NCI-H2171 (cell line): ENCODE measurements at places on chromosomes 4 and X.

- DNase-seq, result peak; percentile 47
These were observed at the start of gene GABRG1 for GRCh38 chr4:46123913-46124755. Gene GABRG1, minus strand, starts transcription at chr4:46124054. Its CDS starts 141 bp downstream, at chr4:46123913.

DNA sequence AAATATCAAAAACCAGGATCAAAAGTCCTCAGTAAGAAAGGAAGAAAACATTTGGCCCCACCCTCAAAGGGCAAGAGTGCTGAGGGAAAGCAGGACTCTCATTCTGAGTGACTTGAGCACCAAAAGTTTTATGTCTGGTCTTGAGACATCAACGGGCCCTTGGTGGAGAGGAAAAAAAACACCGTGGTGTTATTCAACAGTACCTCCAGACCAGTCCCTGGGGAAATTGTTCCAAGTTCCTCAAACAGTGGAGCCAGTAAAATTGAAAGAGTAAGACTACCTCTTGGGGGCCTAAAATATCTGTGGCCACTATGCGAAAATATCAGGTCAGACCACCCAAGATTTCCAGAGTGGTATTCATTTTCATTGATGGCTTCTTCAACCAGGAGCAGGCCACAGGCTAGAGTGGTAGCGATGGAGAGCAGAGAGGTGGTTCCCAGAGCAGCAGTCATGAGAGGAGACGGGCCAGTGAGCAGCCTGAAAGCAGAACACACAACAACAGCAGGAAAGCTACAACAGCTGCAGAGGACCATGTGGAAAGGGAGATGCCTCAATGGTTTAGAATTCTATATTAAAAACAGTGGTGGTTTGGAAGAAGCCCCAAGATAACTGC, 63.7 kb upstream of the RPL34 start:
- no peak for DNase-seq

DNA sequence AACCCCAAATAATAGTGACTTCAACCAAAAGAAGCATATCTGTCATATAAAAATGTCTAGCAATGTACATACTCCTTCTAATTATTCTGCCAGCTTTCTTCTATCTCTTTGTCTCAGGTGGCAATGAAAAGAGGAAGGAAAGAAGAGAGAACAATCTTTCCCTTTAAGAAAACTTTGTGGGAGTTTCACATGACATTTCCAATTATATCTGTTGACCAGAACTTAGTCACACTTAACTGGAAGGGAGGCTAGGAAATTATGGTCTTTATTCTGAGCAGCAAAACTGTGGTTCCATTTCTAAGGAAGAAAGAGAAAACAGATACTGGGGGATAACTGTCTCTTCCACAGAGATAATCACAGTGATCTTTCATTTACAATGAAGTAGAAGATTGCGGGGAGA, 12.9 kb upstream of the MAOA start:
- no peak for DNase-seq

DNA sequence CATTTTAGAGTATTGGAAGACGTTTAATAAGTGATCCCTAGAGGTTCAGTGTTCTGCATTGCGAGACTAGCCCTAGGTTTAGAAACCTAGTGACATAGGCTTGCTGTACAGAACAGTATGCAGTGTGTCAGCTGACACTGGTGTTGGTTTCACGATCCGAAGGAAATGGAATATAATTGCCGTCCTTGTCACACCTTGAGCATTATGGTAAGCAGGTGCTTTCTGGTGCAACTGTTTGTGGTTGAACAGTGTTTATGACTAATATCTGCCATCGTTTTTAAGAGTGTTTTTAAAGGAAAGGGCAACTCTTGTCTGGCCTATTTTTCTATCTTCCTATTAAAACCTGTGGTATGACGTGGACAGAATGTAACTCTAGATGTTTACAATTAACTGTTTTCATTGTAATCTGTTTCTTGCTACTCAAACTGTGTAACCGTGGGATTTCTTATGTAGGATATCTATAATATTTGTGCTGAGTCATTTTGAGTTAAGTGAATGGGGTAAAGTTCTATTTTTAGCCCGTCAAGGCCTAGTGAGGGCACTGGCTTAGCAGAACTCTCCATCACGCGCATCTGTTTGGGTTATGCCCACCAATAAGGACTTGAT, 53.8 kb upstream of the TBC1D14 start:
- DNase-seq, result no peak

DNA sequence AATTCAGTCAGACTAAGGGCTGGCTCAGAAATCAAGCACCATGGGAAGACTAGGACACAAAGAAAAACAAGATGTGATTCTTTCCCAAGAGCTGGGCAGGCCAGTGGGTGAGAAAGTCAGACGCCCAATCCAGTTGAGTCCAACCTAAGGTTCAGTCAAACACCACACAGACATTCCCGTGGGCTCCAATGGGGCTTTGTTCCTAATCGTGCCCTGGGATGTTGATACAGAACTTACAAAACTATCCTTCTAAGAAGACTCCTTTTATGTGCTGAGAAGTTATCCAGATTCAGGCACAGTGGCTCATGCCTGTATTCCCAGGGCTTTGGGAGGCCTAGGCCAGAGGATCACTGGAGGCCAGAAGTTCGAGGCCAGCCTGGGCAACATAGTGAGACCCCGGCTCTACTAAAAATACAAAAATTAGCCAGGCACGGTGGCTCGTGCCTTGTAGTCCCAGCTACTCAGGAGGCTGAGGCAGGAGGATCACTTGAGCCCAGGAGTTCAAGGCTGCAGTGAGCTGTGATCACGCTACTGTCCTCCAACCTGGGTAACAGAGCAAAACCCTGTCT, 3.7 kb downstream of the BLOC1S4 start:
- no peak for DNase-seq

DNA sequence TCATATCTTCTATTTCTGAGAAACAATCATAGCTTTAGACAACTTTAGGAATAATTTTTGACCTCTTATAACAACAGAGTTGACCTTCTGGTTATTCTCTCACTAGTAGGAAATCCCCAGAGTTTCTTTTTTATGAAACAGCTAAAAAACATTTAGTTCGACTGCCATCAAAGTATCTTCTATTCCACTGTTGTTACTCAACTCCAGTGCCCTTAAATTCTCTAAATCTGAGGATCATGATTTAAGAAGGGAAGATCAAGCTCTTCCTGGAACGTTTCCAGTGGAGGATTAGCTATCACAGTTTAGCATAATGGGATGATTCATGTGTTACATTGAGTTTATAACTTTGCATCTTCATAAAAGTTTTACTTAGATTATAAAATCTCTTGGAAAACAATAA, 134.9 kb upstream of the VEGFC start:
- no peak for DNase-seq
